T-helper 17 cell (primary cell): ENCODE measurements at places on chromosomes 3 and 15.

- DNase-seq, result no peak
Observed at GRCh38 chr3:39013289-39013688, 38.5 kb downstream of the SCN11A start.

DNA sequence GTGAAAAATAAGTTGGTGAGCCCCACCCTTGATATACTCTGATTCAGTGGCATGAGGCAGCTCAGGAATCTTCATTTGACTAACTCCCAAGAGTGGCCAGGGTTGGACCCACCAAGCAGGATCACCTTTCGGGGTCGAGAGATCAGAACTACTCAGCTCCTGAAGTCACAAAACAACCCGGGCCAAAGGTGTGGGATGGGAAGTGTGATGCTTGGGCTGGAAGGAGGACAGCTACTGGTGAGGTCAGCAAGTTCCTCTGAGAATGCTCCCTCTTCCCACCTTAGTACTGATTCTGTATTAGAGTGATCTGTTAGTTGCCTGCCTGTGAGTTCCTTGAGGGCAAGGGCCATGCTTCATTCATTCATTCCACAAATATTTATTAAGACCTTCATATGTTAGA is 15.1 kb downstream of the ESYT3 start:
- no peak for DNase-seq

- DNase-seq, result no peak
Observed at GRCh38 chr15:70133296-70133695, 35.6 kb upstream of the TLE3 start.

DNA sequence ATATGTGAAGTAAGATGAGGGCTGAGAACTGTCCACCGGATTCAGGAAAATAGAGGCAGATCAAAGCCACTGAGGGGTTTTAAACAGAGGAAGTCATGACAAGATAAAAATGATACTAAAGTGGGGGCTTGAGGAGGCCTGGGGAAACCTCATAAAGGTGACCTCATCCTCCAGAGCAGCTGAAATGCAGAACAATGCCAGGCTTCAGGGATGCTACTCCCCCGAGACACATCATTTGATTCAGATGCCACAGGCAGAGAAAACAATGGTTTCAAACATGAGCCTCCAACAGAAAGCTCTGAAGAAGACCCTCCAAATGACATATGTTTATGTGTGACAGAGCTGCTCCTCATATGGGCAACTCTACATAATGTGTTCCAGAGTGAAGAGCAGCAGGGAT is 6.4 kb downstream of the CFAP20DC start:
- no peak for DNase-seq

DNA sequence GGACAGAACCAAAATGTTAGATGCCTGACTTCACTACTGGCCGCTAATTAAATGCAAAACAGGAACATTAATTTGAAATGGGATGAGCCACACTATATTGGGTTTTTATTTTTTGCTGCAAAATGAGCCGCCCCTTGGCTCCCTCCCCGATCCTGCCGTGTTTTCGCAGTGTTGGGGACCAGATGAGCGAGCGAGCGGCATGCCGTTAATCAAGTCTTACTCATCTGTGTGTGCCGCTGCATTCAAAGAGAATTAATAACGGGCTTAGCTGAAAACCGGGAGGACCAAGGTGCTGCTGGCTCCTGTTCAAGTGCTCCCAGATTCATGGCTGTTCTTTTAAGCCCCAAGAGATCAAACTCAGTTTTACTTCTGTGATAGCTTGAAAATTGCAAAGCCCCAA is 20.0 kb downstream of the TAFA4 start:
- no peak for DNase-seq

- DNase-seq, result no peak
Observed at GRCh38 chr15:89785774-89786140, 9.6 kb downstream of the MESP2 start.

GRCh38 chr3:124282751-124283651 is 291.1 kb upstream of the ROPN1 start:
- DNase-seq, result no peak

GRCh38 chr3:10377148-10377725 is 56.3 kb upstream of the SEC13 start:
- no peak for DNase-seq

GRCh38 chr3:141011232-141011996 is 39.7 kb upstream of the SPSB4 start:
- peak; percentile 44 for DNase-seq

- no peak for DNase-seq
Observed at GRCh38 chr3:125628212-125628611, 32.9 kb upstream of the OSBPL11 start.

DNA sequence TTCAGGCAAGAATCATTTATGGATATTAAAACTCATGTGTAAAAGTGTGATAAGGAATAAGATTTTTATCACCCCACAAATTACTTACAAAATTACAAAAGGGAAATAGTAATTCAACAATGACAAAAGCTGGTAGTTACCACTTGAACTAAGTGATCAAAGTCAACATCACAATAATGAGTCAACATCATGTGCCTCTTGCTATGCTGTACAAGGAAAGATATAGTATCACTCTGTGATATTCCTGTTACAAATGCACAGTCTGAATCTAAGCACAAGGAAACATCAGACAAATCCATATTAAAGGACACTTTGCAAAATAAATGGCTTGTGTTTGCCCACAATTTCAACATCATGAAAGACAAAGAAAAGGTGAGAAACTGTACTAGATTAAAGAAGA is 90.5 kb upstream of the PLCL2 start:
- DNase-seq, result no peak

DNA sequence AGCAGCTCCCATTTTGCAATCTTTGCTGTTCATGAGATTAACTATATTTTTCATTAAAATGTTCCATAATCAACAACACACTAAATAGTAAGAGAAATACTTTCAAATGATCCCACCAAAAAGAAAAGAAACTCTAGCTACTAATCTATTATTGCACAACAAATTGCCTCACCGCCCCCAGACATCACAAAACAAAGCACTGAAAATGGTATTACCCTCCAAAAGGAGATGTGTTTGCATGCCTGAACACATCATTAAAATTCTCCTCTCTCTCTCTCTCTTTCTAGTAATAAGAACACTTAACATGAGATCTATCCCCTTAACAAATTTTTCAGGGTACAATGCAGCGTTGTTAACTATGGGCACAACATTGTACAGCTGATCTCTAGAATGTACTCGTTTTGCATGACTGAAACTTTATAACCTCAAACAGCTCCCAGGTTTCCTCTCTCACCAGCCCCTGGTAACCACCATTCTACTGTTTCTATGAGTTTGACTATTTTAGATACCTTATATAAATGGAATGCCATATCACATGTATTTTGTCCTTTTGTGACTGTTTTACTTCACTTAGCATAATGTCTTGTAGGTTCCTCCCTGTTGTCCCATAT is 33.1 kb downstream of the WNT5A start:
- no peak for DNase-seq

GRCh38 chr3:115666920-115667737 is 43.8 kb downstream of the GAP43 start:
- no peak for DNase-seq

DNA sequence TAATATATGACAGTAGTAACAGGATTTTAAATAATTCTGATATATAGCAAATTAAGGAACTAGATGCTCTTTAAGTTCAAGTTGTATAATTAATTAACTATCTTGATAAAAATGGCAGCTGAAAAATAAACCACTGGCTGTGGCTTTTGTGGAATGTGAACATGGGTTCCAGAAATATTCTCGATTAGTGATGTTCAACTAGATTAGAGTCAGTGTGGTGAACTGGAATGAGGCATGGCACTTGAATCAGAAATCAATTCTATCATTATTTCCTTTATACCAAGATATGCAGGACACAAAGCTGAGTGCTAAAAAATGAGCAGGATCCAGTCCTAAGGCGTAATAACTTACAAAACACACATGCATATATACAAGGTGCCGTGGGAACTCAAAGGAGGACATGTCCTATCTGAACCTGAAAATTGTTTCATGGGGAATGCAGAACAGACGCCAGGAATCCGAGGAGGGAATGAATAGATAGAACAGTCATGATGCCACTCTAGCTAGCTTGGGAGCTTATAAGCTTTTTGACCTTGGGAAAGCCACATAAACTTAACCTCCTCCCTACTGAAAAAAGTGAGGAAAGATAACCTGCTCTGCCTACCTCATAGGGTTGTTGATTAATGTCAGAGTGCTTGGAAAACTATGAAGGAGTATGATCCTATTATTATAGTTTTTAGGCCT is 402.4 kb downstream of the PLCL2 start:
- no peak for DNase-seq

GRCh38 chr3:8709287-8709686 is 24.3 kb upstream of the CAV3 start:
- DNase-seq, result no peak

GRCh38 chr3:85081191-85081906 is 122.6 kb downstream of the CADM2 start:
- no peak for DNase-seq

DNA sequence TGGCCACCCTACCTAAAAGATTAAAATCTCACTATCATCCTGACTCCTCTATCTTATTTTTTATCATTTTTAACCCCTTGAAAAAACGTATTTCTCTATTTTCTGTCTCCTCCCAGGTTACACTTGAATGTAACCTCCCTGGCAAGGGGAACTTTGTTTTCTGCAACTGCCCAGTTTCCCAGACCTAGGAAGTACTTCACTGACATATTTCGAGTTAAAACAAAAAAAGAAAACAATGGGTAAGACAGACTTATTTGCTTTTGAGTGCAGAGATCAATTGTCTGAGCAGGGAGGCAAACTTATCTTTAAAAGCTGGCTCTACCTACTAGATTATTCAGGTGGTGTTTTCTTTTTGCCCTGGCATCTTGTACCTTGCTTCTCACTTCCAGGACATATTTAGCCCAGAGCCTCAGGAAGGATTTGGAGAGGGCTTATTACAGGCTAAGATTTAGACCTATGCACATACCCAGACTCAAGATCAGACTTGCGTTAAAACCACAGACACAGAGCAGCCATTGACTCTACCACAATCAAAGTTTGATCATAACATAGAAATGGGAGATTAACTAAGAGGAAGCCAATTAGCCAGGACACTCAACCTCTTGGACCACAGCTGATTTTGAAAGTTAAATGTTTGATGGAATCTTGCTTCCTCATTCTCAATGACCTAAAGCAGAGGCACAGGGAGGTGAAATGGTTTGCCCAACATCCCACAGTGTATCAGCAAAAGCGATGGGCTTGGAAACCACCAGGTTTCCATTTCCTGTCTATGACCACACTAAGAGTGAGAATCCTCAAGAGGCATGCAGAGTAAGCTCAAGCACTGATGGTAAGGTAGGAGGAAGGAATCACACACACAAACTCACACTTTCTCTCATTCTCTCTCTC is 169.5 kb upstream of the THBS1 start:
- DNase-seq, result no peak
